NCI-H460 (cell line): ENCODE measurements at places on chromosomes 5 and 9.
A peak's percentile ranks its signal among the peaks of the same experiment; 100 is the strongest.

- no peak for DNase-seq
These were observed 5.2 kb upstream of the CTNND2 start for GRCh38 chr5:11909471-11909870.

DNA sequence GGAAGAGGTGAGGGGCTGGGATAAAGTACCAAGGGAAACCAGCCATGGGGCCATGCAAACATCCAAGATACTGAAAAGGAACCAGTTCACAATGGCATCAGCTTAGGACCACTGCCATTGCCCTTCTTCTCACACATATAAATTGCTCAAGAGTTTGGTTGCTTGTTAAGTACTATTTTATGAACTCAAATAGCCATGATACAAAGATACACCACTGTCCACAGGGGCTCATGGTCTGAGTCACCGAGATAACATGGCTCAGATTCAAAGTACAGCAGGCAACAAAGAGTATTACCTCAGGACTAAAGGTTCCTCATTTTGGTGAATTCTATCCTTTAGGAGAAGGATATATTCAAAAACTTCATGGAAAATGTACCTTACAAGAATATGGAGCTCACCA lies 55.6 kb downstream of the FANCC start:
- no peak for DNase-seq

GRCh38 chr9:121071756-121072421 lies 2.9 kb upstream of the CNTRL start:
- DNase-seq = peak; percentile 37

DNA sequence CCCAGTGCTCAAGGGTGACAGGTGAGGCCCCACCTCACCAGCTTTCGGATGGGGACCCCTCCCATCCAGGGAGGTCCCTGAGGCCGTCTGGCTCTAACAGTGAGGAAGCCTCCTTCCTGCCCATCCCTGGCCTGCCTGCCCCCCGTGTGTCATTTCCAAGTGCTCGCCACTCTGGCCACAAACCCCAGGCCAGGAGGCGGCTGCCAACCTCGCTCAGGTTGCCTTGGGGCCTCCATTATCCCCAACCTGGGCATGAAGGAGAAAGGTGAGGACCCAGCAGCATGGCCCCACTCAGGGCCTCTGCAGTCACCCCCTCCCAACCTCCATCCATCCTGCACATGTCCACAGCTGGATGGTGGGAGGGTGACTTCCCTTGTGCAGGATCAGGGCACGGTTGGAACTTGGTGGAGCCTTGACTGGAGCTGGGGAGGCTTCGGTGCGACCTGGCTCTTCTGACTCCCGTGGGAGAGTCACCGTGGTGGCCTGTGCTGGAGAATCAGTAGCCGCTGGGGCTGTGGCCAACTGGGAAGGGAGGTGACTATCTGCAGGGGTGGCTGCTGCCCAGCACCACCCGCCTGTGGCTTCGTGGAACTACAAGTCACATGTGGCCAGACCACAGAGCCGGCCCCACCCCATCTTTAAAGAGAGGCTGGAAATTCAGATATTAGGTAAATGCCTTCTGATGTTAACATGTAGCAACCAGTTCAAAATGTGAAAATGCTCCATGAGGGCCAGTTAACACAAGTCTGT lies 37.5 kb upstream of the GFPT2 start:
- DNase-seq = no peak

DNA sequence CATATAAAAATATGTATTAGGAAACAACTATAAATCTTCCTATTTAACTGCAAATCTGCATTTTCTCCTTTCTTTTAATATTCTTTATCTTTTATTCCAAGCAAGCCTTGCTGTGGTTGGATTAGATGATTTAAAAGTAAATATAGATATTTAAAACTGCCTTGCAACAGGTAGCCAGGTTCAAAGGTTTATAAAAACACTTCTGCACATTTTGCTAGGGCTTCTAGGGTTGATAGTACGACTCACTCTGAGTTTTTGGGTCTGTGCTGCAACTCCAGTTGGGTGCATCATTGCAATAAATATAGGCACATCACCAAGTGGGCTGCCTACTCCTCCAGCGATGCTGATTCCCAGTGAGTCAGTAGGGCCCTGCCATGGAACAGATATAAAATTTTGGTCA lies 167.7 kb downstream of the MPDZ start:
- no peak for DNase-seq

DNA sequence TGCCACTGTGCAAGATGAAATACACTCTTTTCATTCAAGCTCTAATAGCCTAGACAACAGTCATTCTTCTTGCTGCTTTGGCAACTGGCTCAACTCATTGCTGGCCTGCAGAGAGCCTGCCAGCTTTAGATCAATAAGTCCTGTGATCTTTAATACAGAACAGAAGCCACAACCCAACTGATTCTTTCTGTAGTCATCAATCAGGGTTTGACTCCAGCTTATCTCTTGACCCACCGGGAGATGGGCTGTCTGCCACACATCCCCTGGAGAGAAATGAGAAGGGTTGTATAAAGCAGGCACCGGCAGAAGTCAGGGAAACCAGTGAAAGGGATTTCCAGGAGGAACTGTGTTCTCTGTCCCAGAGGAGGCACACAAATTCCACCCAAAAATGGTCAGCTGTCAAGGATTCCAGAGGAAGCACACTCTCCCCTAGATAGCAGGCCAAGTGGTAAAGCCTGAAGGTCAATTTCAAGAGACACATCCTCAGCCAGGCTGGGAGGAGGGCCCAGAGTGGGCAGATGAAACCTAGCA lies 24.5 kb downstream of the LHFPL2 start:
- DNase-seq = no peak

DNA sequence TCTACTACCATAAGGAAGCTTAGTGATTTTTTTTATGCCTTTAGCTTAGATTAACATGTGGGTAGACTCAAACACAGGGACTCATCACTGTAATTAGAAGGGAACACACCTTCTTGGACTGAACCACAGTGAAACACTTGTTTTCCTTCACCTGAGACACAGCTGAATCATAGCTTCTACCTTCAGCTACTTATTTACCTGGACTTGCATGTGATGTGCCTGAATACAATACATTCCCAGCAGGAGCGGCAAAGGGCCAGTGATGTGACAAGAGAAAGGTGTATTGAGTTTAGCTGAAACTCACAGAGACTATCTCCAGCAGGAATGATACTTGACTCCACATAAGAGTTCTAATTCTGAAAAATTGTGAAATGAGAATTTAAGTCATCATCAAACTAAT lies 37.8 kb downstream of the GRAMD2B start:
- no peak for DNase-seq

- no peak for DNase-seq
These were observed 22.2 kb upstream of the ZBTB34 start for GRCh38 chr9:126838055-126838811.

GRCh38 chr5:80935811-80936385 lies 24.3 kb upstream of the RASGRF2 start:
- DNase-seq = no peak

DNA sequence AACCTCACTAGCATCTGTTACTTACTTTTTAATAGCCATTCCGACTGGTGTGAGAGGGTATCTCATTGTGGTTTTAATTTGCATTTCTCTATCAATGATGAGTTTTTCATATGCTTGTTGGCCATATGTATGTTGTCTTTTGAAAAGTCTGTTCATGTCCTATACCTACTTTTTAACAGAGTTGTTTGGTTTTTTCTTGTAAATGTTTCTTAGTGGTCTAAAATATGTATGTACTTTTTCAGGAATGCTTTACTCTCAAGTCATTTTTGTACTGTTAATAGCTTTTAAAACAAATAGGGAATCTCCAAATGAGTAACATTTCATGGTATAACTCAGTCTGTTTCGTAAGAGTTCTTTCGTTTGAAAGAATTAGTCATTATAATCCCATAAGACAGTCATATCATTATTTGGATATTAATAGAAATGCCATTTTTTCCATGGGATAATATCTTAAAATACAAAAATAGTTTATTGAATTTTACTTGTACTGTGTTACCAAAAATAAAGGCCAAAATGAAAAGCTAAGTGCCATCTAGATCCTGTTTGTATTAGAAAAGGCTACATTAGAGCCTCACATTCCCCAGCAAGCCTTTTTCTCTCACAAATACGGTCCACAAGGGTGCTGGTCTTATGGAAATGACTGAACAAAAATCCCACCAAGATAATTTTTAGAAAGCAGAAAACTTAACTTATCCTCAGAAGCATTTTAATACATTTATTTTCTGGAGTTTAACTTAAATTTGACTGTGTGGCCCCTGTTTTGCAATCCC lies 247.7 kb downstream of the PJA2 start:
- no peak for DNase-seq

- no peak for DNase-seq
These were observed 866.1 kb downstream of the TLE4 start for GRCh38 chr9:80437825-80438224.

DNA sequence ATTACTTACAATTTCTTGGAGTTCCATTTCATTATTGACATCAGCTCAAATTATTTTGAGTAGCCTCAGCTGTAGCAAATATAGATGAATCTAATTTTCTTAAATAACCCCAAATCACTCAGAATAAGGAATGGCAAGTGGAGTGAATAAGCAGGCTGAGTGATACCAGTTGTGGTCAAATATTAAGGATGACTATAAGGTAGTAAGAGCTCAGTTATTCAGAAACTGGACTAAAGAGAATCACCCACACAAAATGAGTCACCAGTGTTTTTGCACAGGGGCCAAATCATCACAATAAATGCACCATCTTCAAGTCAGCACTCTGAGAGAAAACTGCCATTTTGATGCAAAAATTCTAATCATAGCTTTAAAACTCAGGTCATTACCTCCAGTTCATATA lies 128.9 kb upstream of the TARS1 start:
- DNase-seq = no peak

DNA sequence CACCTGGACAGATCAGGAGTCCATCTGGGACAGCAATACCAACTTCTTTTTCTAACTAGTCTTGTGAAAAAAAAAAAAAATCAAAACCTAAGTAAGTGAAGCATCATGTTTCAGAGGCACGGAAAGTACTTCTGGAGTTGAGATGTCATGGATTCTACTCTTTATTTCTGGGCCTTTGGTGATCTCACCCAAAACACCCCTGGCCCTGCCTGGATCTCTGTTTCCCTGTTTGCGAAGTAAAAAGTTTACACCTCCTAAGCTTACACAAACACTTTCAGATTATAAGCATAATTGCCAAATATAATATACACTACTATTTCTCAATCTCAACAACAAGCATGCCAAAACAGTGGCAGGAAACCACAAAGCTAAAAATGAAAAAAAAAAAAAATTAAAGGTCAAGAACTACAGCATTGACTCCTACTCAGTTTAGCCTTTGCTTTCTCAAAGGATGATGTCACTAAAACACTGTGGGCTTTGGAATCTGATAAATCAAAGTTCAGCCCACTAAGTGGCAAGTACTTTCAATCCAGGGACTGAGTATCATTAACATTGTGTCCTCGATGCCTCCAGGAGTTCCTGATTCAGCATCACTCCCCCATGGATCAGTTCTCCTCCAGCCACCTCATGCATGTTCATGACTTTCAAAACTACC lies 291.9 kb downstream of the NFIB start:
- no peak for DNase-seq

GRCh38 chr9:122723690-122724089 lies at the start of gene OR1L4:
Gene OR1L4, plus strand, starts transcription at chr9:122723990. Its CDS starts 0 bp downstream, at chr9:122723990.
- DNase-seq = no peak

GRCh38 chr9:35529161-35529823 lies 39.4 kb downstream of the RUSC2 start:
- no peak for DNase-seq

- no peak for DNase-seq
These were observed 49.9 kb downstream of the ISL1 start for GRCh38 chr5:51433052-51433710.

DNA sequence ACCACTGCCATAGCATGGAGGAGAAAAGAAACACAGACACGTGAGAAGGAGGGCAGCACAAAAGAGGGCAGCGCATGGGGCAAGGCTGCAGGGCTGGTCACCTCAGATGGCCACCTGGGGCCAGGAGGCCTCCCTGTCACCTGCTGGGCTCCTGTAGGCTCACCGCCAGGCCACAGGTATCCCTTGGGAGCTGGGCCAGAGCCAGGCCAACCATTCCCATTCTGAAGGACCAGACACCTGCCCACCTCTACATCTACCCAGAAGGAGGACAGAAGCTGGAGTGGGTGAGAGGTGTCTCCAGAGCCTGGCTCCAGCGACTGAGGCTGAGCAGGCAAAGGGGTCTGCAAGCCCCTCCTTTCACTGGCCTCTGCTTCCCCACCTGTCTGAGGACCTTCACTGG lies 103.1 kb downstream of the PAX5 start:
- no peak for DNase-seq

GRCh38 chr5:169970911-169971765 lies 9.2 kb downstream of the INSYN2B start:
- no peak for DNase-seq

DNA sequence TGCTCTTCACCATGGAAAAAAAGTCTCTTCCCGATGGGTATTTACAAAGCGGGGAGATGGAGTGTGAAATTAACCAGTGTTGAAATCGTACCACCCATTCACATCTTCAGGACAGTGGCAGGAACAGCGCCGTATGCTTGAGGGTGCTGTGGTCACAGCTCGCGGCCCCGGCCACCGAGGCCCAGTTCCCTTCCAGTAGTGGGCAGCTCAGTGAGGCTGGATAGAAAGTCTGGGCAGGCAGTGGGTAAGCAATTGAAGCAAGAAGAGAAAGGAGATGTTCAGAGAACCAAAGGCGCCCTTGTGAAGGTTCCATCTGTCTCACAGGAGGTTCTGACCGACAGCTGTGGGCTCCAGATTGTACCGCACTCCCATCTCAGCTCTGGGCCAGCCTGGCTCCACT lies 59.1 kb downstream of the SECISBP2 start:
- DNase-seq = no peak

DNA sequence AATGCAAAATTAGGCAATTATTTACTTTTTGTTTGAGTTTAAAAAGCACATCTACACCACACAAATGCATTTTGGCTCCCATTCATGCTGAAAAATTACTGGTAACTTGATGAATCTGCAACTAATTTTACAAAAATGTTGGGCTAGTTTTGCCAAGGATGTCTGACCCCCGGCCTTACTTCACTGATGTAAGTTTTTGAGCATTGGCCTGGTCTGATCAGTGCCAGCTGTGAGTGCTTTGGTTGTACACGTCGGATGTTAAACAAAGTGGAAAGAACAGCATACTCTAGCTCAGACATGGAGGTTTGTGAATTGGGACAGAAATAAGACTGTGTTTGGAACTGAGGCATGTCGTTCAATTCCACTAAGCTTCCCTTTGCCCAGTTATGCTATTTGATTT lies 1044.2 kb downstream of the TLE4 start:
- DNase-seq = no peak

DNA sequence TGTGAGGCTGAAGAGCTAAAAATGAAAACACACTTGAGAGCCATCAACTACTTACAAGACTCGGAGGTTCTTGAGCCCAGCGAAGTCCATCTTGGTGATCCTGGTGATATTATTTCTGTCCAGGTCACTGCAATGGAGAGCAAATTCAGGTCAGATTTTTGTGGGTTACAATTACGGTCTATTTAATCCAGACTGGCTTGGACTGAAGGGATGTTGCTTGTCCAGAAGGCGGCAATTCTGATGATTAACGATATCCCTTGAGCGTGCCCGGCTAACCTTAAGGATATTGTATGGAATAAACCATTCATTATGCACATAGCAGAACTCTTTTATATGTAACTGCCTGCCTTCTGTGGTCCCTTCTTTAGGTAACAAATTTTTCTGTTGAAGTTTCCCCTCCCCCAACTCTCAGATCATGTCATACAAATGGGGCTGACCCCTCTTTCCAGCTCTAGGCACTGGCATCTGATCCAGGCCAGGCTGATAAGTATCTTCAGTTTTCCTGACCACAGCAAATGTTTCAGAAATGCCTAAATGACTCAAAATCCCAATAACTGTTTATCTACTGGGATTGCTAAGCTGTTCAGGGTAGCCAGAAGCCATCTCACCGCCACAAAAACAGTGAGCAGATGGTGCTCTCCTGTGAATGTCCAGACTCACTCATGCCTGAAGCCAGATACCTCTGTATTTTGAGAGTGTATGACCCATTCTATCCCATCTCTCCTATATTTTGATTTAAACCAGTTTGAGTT lies 49.4 kb downstream of the SLIT3 start:
- DNase-seq = no peak
